ENCODE measurements at places on chromosomes 7 and 10. TPM values are rescaled to one million over a fixed set of nuclear protein-coding genes. Genes with fewer than 3 reads are reported as not detected.

DNA sequence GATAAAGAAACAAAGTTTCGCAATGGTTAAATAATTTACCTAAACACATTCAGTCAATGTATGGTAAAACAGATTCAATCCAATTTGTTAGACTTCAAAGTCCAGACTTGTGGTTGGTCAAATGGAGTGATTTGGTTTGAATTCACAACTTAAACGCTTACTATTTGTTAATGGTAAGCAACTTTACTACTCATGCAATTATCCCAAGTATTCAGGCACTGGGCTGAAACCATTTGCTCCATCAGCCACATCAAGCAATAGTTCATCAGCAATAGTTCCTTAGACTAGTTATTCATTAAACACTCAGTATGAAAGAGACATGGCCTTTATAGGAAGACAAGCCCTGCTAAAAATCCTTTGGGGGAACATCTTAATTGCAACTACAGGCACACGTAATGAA, 253.0 kb downstream of the AGMO start:
- DNase-seq = no peak

- no peak for DNase-seq
These were observed 10.8 kb upstream of the HBP1 start for GRCh38 chr7:107158028-107158427.

DNA sequence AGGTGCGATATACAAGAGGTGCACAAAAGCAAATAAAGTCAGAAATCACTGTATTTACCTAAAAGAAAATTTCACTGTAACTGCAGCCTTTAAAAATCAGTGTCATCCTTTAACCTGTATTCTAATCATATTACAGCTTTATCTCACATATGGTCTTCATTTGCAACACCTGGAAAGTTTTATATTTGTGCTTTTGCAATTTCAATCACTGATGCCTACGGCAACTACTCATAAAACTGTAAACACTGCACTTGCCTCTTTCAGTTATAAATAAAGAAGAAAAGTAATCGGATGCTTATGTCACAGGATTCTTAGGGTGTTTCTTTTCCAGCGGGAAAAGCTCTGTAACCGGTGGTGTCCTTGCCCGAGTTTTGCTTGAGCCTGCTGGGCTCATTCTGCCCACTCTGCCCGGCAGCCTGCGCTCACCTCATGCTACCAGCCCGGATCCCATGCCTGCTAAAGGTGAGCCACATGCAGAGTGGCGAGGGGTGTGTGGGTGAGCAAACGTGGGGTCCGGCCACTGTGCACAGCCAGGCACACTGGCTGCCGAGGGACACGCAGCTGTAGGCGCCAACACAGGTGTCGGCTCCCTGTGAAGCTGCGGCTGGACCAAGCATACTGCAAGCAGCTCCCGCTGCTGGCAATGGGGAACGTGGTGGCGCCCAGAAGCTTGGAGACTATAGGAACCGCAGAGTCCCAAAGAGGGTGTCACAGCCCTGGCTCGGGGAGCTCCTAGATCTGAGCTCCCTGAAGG, 56.3 kb upstream of the ABCB5 start:
- no peak for DNase-seq

DNA sequence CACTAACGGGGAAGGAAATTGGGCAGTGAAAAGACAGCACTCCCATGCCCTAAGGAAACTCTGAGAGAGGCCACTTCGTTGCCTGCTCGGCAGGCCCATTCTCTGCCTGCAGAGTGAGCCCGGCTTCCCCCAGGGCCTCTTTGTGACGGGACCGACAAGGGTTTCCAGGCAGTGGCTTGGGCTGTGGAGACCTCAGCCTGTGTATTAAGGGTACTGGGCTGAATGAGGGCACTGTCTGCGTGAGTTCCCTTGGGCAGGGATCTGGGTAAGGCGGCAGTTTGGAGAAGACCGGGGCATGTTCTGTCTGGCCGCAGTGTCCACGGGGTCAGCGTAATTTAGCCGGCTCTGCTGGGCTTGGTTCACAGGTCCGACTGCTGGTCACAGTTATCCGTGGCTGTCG, 237.2 kb downstream of the MGMT start:
- no peak for DNase-seq

DNA sequence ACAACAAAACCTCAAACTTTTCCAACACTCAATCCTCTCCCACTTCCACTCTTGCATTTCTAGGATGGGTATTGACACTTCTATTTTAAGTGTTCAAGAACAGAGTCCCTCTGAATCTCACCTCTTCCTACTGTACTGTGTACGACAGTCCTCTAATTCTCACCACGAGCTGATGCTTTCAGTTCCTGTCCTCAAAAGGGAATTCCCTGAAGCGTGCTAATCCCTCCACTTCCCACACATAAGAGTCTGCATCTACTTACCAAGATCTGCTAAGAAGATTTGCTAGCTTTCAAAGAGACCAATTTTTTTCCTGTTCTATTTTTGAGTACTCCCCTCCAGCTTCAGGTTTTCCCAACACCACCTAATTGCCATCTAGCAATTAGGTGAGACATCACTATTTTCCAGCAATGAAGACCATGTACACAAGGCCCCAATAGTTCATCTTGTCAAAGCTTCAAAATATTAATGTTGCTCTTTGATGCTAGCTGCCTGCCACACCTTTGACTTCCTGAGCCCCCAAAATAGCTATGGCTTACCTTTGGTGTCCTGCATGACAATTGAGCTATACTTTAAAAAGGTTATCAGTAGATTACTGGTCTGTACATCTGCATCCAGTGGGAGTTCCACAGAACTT, 54.4 kb downstream of the ARMH3 start:
- DNase-seq = no peak

- DNase-seq = no peak
These were observed 29.0 kb downstream of the PDGFA start for GRCh38 chr7:490461-491291.

DNA sequence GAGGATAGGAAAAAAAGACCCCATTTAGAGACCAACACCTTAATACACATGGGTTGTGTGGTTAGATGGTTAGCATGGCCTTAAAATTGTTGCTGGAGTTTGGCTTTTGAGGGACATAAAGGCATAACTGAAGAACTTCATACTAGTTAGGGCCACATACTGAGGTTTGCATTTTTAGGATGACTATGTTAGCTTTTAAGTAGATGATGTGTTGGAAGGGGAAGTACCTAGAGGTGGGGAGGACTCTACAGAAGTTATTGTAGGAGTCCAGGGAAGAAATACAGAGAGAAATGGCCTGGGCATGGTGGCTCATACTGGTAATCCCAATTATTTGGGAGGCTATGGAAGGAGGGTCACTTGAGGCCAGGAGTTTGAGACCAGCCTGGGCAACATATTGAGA, 40.5 kb downstream of the ENTPD1 start:
- DNase-seq = no peak

TLX1 gene
- not detected for polyA plus RNA-seq

MYH16 gene
- polyA plus RNA-seq = 0.32 TPM

TCERG1L gene
- polyA plus RNA-seq = not detected
